ENCODE measurements at places on chromosomes 7 and 10. TPM values are rescaled to one million over a fixed set of nuclear protein-coding genes. Genes with fewer than 3 reads are reported as not detected.

Gene GDF10
- 44.9 TPM for total RNA-seq

Gene PDK4
- total RNA-seq = 0.29 TPM

Gene ELFN1
- 7.6 TPM for total RNA-seq

Gene LRIT1
- total RNA-seq = not detected

Gene SUN3
- not detected for total RNA-seq

Gene ANAPC16
- 53.1 TPM for total RNA-seq

Gene CALD1
- 232 TPM for total RNA-seq

Gene SPDYE8
- not detected for total RNA-seq

Gene GIMAP7
- 0.15 TPM for total RNA-seq

Gene LLCFC1
- total RNA-seq = not detected

Gene CPED1
- 122 TPM for total RNA-seq

Gene CHN2
- total RNA-seq = 0.29 TPM

Gene CLCN1
- not detected for total RNA-seq

Gene DNA2
- total RNA-seq = 3.1 TPM

Gene GPR15LG
- not detected for total RNA-seq

Gene BLNK
- not detected for total RNA-seq

Gene MOGAT3
- total RNA-seq = not detected

Gene MYOZ1
- total RNA-seq = 0.33 TPM

Gene DDC
- total RNA-seq = not detected

Gene LRRN3
- 3.2 TPM for total RNA-seq

Gene IFIT1B
- not detected for total RNA-seq

Gene MYPN
- total RNA-seq = 0.33 TPM

Gene CCAR1
- total RNA-seq = 28.9 TPM

Gene ASB15
- not detected for total RNA-seq

Gene SPDYE5
- total RNA-seq = not detected

Gene CHPF2
- 71.4 TPM for total RNA-seq

Measured in smooth muscle cell of trachea (primary cell).